ENCODE measurements at places on chromosomes 13 and 19.

- DNase-seq: no peak
Observed at GRCh38 chr19:18364826-18365528, 21.0 kb upstream of the GDF15 start.

DNA sequence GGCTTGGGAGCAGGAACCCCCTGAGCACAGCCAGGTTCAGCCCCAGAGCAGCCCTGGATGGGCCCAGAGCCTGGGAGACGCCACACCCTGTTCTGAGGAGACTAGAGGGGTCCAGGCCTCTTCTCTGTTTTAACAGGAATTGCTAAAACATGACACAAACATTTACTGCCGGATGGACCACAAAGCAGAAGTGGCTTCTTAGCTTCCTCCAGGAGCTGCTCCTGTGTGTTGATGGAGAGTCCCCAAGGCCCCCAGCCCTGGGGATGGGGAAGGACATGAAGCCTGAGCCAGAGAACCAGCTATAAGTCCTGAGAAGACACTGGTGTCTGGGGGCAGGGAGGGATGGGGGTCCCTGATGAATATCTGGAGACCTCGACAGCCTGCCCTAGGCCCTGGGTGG lies 14.6 kb downstream of the CEACAM3 start:
- DNase-seq: peak; percentile 15

DNA sequence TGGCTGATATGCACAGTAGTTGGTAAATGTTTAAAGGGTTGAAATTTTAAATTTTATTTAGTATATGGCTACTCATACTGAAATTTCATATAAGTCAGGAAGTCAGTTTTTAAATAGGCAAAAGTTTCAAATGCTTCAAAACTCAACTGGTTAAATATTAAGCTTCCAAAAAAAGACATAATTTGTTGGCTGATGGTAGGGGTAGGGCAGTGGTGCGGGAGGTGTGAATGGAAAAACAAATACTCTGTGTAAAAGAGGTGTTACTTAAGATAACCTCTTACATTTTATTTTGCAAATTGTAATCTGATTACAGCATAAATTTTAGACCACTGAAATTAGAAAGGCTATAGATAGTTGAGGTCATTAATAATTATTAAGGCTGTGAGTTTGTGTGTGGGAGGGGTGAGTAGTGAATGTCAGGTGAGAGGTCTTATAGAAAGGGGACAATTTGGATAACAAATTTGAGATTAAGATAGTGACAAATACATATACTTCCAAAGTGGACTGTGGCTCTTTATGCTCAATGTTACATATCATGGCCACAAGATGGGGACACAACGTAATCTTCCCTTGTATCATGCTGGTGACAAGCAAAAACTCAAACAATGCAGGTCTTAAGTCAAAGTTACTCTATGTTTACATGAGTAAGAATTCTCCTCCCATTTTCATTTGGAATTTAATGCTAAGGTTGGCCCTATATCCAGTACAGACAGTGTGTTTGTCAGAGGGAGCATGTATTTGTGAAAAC lies 36.6 kb upstream of the OXGR1 start:
- no peak for DNase-seq

- DNase-seq: no peak
Observed at GRCh38 chr13:114031631-114032030, 57.8 kb upstream of the C13orf46 start.

DNA sequence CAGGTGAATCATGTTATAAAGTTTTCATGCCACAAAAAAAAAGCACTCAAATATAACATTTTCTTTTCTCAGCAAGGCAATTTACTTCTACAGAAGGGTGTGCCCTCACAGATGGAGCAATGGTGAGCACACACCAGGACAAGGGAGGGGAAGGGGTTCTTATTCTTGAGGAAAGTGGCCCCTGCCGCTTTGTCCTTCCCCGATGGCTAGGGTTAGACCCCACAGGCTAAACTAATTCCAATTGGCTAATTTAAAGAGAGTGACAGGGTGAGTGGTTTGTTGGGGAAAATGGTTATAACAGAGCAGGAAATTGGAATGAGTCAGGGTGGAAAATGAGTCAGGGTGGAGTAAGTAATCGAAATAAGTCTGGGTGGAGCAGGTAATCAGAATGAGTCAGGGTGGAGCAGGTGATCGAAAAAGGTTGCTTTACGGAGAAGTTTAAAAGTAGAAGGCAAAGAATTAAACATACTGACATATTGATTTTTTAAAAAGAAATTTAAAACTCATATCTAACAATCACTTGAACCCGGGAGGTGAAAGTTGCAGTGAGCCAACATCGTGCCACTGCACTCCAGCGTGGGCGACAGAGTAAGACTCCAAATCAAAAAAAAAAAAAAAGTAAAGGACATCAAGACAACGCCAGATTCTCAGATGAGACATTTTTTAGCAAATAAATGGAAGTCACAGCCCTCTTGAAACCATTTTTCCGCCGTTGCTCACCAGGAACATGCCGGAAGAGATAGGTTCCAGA lies 813 bp downstream of the ZNF562 start:
- no peak for DNase-seq

- DNase-seq: no peak
Observed at GRCh38 chr19:39192846-39193245, 3.9 kb upstream of the NCCRP1 start.

DNA sequence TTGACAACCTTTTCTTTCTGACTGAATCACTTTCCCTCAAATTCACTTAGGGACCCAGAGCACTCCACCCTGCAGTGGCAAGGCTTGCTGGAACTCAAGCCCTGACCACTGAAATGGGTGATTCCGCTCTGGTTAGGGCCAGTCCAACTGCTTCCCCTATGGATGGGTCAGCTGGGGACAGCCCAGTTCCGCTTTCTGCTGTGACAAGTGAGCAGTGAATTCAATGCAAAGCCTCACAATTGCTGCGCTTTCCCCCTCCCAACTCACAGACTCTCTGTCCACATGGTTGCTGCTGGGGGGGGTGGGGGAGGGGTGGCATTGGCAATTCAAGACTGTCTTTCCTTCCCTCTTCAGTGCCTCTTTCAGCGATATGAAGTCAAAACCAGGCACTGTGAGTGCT lies 18.7 kb downstream of the CD70 start:
- DNase-seq: peak; percentile 31

- DNase-seq: no peak
Observed at GRCh38 chr13:109494925-109495369, 291.4 kb downstream of the IRS2 start.

GRCh38 chr13:92827503-92827902 lies 399.1 kb upstream of the GPC6 start:
- DNase-seq: no peak

DNA sequence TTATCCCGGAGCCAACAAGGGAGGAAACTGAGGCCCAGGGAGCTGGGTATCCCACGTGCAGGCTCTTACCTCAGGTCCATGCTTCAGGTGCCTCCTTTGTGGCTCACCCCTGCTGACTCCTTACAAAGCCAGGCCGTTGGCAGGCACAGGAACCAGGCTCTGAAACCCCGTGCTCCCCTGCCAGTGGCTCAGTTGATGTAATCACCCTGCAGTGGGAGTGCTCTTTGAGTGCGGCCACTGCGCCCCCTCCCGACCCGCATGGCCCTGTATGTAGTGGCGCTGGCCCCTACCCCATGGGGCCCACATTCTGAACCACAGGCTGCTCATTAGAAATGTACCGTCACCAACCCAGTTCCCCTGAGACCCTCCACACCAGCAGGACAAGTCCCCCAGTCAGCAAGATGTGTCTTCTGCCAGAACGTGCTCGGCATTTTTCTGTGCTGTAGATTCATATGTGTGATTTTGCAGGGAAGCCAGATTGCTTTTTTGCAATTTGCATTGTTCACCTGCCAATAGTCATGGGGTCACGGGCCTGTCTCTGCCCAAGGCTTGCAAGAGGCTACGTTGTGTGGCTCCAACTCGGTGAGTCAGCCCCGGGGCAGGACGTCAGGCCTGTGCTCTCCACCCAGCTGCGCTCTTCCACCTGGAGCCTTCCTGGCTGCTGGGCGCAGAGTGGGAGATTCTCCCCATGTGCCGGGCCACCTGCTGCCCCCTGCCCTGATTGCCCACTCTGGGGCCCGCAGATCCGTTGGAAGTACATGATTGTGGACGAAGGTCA lies 60.3 kb downstream of the SMARCA4 start:
- no peak for DNase-seq

DNA sequence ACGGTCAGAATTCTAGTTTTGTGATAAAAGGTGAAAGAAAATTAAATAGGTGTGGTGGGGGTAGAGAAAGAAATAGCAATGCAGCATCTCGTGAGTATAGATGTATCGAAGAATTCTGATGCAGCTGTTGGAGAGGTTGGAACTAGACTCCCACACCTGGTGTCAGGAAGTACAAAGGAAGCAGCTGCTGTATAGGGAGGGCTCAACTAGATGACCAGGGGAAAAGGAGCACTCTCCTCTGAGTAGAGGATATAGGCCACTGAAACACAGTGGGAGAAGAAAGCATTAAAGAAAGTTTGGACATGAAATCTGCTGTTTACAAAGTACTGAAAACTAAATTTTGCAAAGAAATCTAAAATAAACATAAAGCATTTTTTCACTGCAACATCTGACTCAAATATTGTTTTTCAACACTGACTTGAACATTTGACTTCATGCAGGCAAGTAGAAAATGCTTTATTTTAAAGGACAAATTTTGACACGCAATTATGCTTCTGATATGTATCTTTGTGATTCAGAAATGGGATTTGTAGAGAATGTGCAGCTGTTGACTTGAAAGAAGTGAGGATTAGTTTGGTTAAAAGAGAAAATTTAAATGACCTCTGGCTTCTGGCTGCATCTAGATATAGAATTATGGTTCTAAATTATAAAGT lies 82.2 kb downstream of the MIPEP start:
- DNase-seq: no peak

DNA sequence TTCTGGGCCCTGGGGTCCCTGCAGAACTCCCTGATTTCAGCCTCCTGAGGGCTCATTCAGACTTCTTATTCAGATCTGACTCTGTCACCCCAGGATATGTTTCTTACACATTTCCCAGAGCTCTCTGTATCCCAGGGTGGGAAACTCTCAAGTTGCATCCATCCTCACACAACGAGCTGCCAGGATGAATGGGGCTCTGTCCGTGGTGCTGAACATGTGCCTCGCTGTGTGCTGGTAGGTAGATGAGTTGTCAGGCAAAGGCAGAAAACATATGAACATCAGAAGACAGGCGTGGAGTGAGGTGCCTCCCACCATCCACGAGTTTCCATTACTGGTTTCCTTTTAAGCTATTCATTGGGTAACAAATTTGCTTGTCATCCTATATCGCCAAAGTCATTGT lies 11.4 kb upstream of the IGFL1 start:
- DNase-seq: no peak

GRCh38 chr19:48619692-48620585 lies 633 bp downstream of the SPHK2 start:
- DNase-seq: no peak

- no peak for DNase-seq
Observed at GRCh38 chr19:28884786-28885476, 328.0 kb downstream of the UQCRFS1 start.

DNA sequence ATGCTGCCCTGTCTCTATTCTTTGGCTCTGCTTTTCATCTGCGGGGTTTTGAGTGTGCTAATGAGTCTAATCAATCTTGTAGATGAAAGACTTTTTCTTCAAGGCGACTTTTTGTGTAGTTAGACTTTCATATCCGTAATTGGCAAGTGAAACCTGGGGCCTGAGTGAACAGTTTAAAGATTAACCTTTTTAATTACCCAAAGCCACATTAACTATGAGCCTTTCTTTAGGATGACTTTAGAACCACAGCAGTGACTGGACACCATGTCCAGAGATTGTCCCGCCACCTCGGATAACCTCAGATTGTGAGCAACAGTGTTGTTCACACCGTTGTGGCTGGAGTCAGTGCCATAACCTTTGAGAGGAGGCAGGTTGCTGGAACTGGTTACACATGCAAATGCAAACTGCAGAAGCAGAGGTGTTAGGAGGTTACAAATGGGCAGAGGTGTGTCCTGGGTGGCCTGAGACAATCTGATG lies 58.7 kb downstream of the SIAH3 start:
- no peak for DNase-seq

- DNase-seq: peak; percentile 38
Observed at GRCh38 chr19:4866595-4867424, 657 bp downstream of the PLIN3 start.

DNA sequence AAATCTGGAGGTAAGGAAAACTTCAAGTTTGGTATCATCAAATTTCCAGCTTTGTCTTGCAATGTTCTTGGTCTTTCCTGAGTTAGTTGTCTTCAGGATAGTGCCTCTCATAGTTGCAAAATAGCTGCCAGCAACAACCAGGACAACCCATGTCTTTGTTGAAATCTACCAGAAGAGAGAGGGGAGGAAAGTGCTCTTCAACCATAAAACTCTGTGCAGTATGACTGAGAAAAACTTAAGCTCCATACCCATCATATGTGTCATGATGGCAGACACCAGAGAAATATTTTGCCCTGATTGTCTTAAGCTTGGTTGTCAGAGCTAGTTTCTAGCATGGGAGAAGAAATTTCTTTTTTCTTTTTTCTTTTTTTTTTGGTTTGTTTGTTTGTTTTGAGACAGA lies 103.3 kb downstream of the SPRY2 start:
- no peak for DNase-seq

- DNase-seq: no peak
Observed at GRCh38 chr13:104043184-104043583, 977.0 kb upstream of the SLC10A2 start.
